Skeletal muscle cell (primary cell): ENCODE measurements at places on chromosomes 5 and 9.

- peak; percentile 53 for DNase-seq
Measured at GRCh38 chr5:111394586-111394985, 117.7 kb downstream of the STARD4 start.

- no peak for DNase-seq
Measured at GRCh38 chr5:140039561-140039960, 3.5 kb downstream of the NRG2 start.

- DNase-seq, result no peak
Measured at GRCh38 chr9:38183994-38184568, 115.1 kb upstream of the SHB start.

- DNase-seq, result no peak
Measured at GRCh38 chr5:18544421-18544820, 910.2 kb downstream of the TAF11L14 start.

DNA sequence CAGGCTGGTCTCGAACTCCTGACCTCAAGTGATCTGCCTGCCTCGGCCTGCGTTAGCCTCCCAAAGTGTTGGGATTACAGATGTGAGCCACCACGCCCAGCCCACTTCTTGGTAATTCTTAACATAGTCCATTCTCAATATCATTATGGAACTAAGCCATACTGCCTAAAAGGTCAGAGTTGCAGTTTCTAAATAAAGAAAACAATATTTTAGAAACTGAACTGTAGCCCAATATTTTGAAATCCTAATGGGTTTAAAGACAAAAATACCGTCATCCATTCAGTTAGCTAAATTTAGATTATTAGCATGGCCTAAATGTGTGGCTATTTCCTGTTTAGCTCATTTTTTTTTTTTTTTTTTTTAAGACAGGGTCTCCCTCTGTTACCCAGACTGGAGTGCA is 99.5 kb downstream of the USP20 start:
- no peak for DNase-seq

DNA sequence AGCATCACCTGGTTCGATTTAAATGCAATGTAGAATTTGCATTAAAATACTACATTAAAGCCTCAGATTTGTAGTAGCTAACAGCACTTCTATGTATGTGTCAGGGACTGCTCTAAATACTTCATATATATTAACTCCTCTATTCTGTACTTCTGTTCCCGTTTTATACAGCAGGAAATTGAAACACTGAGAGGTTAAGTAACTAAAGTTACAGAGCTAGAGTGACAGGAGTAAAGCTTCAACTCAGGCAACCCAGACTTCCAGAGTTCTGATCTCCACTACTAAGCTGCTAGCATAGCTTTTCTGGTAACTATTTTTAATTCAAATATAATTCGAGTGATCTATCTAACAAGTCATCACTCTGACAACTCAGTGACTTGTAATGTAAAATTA is 619 bp upstream of the APC start:
- DNase-seq, result no peak

DNA sequence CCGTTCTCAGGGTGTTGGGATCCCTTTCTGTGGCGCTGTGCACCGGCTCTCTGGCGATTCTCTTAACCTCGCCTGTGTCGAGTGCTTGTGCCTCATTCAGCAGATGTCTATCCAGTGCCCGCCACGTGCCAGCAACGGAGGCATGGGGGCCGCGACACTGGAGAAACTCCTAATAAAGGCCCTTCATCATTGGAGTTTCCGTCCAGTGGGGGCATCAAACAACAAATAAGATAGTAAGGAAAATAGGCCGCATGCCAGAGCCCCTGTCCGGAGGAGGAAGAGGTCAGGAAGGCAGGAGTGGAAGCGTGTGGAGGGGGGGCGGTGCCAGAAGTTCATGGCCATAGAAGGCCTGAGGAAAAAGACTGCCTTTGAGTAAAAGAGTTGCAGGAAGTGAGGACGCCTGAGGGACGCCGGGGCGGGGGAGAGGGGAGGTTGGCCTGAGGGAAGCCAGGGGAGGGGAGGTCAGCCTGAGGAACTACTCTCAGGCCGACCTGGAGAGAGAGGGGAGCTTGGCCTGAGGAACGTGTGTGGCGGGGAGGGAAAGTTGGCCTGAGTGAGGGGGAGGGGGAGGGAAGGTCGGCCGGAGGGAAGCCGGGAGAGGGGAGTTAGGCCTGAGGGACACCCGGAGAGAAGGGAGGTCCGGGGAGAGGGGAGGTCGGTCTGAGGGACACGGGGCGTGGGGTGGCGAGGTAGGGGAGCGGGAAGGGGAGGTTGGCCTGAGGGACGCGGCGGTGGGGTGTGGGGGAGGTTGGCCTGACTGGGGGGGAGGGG is 82.2 kb downstream of the CACNA1B start:
- DNase-seq, result no peak

- DNase-seq, result no peak
Measured at GRCh38 chr9:75990576-75991304, 100.3 kb downstream of the PCSK5 start.

- DNase-seq, result no peak
Measured at GRCh38 chr5:130213607-130214006, 309.3 kb downstream of the CHSY3 start.

DNA sequence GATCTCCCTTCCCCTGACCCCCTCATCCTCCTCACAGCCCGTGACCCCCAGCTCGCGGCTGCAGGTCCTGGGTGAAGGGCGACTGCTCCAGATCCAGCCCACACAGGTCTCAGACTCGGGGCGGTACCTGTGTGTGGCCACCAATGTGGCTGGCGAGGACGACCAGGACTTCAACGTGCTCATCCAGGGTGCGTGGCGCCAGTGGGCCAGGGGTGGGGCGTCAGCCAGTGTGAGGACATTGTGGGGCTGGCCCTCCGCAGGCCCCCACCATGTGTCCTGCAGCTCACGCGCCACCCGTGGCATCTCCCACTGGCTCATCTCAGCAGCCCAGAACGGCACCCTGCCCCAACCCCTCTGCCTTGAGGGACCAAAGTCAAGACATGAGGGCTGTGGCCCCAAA is 67.1 kb upstream of the ASS1 start:
- DNase-seq, result no peak
